ENCODE measurements at places on chromosomes 12 and 14.

DNA sequence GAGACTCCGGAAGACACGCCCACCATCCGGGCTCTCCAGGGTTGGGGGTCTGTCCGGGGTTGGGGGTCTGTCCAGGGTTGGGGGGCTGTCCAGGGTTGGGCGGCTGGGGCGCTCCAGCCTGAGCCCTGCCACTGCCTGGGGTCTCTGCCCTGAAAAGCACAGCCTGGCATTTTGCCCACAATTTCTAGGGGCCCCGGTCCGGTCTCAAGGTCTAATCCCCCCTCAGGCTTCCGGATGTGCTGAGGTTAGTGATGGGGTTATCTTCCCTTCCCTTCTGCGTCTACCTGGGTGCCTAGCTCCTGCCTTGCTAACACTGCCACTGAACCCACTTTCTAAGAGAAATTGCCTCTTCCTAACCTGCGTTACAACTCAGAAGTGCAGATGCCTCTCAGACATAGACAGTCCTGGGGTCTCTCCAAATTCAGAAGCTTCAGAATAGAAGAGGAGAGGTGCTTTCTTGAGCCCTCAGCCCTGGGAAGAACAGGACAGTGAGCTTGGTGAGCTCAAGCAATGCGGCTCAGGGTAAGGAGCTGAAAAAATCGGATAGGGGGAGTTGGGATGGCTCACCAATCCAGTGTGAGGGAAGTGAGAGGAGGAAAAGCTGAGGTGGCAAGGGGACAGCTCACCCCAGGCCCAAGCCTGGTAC lies 5.7 kb downstream of the LHX5 start:
- no peak for DNase-seq

- no peak for DNase-seq
Observed at GRCh38 chr12:105204916-105205315, 31.1 kb downstream of the APPL2 start.

GRCh38 chr12:10974965-10975364 lies 11.7 kb downstream of the TAS2R50 start:
- no peak for DNase-seq

GRCh38 chr12:122499991-122500684 lies 594 bp downstream of the ZCCHC8 start:
- DNase-seq, result peak; percentile 79

DNA sequence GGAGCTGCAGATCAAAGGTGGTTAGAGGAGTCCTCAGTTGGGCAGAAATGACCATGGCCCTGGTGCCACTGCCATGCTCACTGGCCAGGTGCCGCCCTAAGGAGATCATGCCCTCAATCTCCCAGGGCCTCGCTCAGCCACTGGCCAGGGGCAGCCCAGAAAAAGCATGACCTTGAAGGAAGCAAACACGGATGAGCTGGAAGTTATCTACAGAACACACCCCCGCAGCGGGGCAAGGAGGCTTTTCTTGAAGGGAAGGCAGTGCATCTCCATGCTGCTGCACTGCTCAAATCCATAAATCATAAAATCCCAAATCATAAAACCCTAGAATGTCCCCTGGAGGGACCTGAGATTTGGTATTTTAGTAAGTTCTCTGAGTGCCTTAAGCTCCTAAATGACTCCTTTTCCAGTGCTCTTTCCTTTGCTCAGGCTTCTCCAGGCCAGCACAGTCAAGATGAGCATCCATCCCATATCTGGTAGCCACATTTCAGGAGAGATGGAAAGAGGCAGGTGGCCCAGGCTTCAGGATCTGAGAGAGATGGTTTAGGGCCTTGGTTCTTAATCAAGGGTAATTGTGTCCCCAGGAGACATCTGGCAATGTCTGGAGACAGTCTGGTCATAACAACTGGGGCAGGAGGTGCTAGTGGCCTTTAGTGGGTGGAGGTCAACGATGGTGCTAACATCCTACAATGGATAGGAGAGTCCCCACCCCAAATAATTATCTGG lies 217.3 kb downstream of the RBM19 start:
- DNase-seq, result no peak

- no peak for DNase-seq
Observed at GRCh38 chr12:59086126-59086525, 165.8 kb upstream of the LRIG3 start.

- no peak for DNase-seq
Observed at GRCh38 chr14:42299692-42300091, 693.0 kb downstream of the LRFN5 start.

DNA sequence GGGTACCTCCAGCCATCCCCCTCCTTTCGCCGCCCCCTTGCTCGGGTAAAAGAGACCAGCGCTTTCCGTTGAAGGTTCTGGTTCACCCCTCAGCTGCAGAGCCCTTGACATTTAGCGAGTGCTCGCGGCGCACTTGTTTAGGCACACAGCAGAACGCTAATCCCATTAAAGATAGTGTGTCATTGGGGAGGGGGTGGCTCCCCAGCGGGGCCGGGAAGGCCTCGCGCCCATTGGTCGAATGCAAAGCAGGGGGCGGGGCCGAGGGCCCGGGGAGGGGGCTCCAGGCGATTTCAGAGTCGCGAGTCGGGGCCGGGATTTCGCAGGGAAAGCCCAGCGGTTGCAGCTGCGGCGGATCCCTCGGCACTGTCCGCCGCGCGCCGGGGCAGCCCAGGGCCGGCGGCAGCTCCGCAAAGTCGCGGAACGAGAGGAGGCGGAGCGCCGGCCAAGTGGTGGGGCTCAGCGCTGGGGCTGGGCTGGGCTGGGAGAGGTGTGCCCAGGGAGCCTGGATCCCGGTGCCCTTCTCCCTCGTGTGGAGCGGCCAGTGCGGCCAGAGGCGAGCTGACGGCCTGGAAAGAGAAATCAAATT lies 122.9 kb downstream of the TSPAN9 start:
- no peak for DNase-seq

DNA sequence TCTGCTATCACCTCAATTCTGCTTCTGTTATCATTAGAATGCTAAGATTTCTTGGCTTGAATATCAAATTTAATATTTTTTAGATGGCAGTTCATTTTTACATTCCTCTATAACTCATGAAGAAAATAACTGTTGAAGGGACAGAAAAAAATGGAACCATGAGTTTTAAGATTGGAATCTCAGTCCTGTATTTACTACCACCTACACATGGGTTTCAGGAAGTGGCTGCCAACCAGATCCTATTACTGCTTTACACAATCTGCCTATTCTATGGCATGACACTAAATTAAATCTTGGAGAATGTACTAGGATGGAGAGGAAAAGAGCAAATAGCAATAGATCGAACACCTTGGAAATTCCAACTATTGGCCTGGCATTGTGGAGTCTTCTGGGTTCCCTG lies 140.8 kb downstream of the DUSP6 start:
- DNase-seq, result no peak

DNA sequence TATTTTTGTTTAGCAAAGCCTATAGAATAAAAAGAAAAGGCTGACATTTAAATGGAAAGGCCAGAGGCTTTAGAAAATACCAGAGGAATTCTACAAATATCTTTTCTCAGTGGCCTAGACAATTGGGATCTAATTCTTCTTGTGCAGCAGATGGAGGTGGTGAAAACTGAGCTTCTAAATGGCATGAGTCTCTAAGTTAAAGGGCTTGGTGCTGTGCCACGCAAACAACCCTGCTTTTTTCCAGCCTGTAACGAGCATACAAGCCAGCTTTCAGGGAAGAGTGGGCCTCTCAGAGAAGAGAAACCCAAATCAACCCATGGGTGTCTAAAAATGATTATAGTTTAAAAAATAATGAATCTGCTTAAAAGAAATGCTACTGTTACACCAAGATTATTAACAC lies 237.9 kb upstream of the NAV3 start:
- no peak for DNase-seq

DNA sequence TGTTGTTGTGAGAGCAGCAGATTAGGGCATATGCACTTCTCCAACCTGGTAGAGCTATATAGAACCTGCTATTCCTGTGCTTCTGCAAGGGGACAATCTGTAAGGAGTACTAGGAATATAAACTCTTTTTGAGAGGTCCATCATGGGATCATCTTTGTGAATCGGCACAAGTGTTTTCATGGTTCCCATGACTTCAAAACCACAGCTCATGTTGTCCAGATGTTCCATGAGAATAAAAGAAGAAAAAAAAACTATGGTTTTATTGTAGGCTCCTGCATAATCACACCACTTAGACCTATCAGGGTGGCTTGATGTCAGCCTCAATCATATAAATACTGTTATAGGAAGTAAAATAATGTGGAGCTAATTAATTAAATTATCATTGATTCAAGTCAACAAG lies 311.4 kb upstream of the ATP2B1 start:
- no peak for DNase-seq

- no peak for DNase-seq
Observed at GRCh38 chr12:62694116-62694515, 227.5 kb downstream of the MON2 start.

DNA sequence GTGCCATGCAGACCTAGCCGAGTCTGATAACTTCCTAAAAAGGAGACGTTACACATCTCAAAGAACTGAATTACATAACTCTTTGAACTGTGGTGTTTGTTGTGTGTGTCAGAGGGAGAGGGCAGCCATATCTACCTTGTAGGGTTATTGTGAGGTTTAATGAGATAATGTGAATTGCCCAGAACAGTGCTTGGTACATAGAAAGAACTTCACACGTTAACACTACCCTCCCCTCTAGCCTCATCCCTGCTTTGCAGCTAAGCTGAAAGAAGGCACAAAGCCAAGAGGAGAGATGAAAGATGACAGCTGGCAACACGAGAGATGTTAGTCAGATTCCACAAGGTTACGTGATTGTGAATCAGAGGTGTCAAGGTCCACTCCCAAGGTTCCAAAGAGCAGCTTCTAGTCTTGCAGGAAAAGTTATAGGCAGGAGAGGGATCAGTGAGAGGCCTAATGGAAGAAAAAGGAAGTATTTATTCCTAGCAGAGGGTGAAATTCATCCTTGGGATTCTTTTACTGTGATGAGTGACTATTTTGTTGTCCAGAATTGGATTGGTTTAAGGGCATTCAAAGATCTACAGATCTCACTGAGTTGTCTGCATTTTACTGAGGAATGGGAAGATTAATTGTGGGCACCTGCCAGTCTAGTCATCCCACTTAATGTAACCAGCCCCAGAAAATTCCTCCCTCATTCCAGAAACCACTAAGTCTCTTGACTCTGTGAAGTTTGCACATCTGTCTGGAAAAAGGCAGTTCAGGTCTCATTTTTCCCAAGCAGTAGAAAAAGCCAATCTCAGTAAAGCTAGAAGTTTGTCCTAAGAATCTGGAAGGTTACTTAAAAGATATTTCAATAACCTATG lies 25.9 kb upstream of the WNK1 start:
- DNase-seq, result no peak

GRCh38 chr12:124512667-124513296 lies 54.6 kb downstream of the NCOR2 start:
- DNase-seq, result no peak

GRCh38 chr14:29853272-29853671 lies 74.4 kb downstream of the PRKD1 start:
- DNase-seq, result no peak

- DNase-seq, result no peak
Observed at GRCh38 chr14:104436047-104436591, 143.4 kb upstream of the C14orf180 start.

DNA sequence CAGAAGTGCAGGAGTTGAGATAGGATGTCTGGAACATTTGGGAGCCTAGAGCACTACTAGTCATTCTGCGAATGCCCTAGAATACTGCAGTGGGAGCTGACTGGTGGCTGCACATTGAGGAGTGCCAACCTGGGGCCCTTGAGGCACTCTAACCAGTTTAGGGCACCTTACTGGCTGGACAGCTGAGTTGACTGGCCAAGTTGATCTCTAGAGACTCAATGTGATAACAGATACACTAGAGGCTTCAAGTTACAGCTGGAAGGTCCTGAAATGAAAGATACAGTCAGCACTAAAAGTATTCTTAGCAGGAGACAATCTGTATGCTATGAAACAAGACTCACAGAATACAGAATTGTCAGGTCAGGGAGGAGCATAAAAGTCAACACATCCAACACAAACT lies 8.0 kb downstream of the SLC8A3 start:
- DNase-seq, result no peak

GRCh38 chr12:31947971-31948370 lies 11.2 kb upstream of the RESF1 start:
- no peak for DNase-seq

DNA sequence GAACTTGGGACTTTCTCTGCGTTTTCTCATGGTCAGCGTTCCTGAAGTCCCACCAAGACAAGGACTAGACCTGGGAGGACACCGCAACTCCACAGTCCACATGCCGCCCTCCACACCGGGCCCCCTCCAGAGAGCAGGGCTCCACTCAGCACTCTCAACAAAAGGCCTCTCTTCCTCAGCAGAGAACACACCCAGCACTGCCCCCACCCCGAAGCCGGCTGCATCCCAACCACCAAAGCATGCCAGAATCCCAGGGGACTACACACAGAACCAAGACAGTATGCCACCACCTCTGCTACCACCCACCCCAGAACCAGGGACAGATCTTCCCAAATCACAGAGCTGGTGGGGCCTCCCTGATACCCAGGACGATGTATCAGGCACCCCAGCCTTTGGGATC lies 88.3 kb downstream of the BCL11B start:
- no peak for DNase-seq

DNA sequence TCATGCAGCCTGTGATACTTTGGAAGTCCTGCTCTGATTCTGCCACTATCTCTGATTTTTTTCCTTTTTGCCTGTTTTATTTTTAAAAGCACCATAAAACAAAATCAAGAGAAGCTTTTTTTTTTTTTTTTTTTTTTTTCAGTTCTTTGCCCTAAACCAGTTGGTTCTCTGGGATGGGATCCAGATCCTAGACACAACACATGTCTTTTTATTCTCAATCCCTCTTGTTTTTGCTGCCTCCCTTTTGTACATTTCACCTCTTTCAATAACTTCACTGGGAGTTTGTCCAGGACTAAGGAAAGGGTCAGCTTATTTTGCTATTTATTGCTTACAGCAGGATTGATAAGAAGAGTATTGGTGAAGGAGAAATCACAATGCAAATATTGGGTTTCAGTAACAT lies 139.4 kb downstream of the GRIP1 start:
- no peak for DNase-seq
